ENCODE measurements at places on chromosomes 5 and 9. TPM values are rescaled to one million over a fixed set of nuclear protein-coding genes. Genes with fewer than 3 reads are reported as not detected.
A peak's percentile ranks its signal among the peaks of the same experiment; 100 is the strongest.

DNA sequence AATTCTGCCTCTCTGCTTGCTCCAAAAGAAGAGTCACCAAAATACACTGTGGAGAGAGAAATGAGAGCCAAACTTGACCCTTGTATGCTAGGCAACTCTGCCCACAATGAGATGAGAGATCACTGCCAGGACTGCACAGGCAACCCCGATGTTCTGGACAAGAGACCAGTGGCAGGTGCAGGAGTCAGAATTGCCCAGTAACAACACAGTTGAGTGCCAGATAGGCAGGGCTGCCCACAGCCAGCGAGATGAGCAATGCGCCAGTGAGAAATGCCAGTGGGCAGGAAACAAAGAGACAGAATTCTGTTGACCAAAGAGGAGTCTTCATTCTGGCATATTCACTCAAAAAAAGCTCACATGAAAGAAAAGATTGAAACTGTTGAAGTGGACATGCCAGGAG lies 570.7 kb downstream of the CAAP1 start:
- no peak for DNase-seq

DNA sequence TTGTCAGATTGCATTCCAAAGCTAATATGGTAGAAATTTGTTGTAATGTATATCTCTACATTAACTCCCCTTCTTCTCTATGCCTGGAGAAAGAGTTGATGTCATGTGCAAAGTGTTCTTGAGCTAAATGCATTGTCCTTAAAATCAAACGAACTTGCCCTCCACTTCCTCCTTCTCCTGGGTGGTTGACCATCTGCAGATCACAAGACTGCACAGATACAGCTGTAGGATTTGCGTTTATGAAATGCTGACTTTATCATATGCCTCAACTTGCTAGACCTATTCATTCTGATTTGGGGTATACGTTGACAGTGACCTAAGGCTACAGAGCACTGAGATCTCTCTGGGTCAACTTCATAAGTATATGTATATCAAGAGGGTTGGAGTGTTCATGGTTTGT lies 8.3 kb downstream of the TRIM32 start:
- DNase-seq = no peak

DNA sequence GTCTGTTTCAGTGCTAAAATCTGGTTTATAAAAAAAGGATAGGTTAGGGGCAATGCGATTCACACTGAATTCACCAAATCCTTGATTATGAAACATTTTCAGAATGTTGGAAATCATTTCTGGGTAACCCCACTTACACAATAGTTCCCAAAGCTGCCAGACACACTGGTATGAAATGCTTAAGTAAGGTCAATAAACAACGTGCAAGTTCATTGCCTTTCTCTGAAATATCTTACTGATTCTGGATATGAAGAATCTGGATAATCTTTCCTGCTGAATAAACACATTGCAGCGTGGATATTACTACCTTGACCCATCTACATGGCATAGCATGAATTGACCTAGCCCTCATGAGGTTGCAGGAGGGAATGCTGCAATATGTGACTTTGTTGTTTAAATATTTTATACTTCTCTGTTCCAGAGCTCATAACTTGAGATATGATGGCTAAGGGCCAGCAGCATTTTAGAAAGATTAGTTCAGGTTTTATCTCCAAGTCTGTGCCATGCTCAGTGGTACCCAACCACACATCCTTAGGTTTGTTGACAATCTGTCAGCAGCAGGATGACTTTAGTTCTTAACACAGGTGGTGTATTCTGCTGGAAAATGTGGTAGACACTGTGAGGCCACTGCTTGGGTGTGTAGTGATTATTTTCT lies 121.0 kb downstream of the NREP start:
- DNase-seq = no peak

DNA sequence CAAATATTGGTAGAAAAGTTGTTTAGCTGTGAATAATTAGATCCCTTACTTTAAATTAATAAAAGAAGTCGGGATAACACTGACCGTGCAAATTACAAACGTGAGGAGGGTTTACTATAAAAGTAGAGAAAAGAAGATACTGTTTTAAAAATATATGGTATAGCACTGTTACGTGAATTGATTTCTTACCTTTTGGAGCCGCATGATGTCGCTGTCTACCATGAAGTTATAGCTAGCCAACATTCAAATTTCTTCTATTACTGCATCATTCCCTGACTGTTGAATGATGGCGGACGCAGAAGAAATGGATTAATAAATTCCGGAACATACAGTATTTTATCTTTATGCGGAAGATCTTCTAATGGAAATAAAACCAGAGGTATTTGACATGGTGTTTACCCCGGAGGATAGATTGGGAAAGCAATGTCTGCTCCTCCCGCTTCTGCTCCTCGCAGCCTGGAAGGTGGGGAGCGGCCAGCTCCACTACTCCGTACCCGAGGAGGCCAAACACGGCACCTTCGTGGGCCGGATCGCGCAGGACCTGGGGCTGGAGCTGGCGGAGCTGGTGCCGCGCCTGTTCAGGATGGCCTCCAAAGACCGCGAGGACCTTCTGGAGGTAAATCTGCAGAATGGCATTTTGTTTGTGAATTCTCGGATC lies at the start of gene PCDHA6:
Gene PCDHA6, plus strand, starts transcription at position 257 of the 658 bp plus-strand sequence. Its CDS starts 132 bp downstream, at position 389.
- DNase-seq = no peak

DNA sequence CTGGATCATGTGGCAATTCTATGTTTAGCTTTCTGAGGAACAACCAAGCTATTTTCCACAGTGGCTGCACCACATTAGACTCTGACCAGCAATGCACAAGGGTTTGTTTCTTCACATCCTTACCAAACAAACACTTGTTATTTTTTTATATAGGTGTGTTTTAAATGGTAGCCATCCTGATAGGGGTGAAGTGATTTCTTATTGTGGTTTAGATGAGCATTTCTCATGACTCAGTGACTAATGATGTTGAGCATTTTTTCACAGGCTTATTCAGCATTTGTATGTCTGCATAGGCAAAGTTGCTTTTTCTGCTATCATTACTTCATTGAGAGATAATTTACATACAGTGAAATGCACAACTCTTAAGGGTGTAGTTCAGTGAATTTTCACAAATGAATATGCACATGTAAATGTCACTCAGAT lies 36.0 kb downstream of the ANKRD33B start:
- no peak for DNase-seq

DNA sequence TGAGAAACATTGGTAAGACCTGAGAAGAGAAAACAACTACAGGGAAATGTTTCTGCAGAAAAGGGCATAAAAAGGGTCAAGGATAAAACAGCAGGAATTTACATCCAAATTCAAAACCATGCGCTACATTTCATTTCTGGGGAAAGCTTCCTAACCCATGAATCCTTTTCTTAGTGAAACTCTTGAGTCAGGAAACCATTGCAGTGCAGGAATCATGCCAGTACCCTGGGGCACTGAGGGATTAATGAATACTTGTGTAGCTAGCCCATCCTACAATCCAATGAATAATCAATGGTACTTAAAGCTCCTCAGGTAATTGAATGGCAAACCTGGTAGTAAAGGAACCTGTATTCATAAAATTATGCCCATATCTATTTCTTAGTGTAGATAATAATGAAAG lies 580.5 kb downstream of the TLE1 start:
- DNase-seq = no peak

- DNase-seq = no peak
These were observed 80.5 kb downstream of the PAPPA start for GRCh38 chr9:116234081-116234480.

GRCh38 chr5:177473443-177474001 lies at the start of gene DBN1:
DBN1 (minus strand) TSS chr5:177473634; CDS start chr5:177473521, 113 bp downstream.
- no peak for DNase-seq

DNA sequence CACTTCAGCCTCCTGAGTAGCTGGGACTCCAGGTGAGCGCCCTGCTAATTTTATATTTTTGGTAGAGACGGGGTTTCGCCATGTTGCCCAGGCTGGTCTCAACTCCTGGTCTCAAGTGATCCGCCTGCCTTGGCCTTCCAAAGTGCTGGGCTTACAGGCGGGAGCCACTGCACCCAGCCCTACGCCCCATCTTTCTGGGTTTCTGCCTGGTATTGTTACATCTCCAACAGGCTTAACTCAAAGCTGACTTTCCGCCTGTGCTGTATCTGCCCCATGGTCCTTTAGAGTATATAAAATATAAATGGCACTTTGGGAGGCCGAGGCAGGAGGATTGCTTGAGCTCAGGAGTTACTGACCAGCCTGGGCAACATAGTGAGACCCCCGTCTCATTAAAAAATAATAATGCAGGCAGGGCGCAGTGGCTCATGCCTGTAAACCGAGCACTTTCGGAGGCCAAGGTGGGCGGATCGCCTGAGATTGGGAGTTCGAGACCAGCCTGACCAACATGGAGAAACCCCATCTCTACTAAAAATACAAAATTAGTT lies 36.5 kb upstream of the GLDC start:
- DNase-seq = peak; percentile 8

DNA sequence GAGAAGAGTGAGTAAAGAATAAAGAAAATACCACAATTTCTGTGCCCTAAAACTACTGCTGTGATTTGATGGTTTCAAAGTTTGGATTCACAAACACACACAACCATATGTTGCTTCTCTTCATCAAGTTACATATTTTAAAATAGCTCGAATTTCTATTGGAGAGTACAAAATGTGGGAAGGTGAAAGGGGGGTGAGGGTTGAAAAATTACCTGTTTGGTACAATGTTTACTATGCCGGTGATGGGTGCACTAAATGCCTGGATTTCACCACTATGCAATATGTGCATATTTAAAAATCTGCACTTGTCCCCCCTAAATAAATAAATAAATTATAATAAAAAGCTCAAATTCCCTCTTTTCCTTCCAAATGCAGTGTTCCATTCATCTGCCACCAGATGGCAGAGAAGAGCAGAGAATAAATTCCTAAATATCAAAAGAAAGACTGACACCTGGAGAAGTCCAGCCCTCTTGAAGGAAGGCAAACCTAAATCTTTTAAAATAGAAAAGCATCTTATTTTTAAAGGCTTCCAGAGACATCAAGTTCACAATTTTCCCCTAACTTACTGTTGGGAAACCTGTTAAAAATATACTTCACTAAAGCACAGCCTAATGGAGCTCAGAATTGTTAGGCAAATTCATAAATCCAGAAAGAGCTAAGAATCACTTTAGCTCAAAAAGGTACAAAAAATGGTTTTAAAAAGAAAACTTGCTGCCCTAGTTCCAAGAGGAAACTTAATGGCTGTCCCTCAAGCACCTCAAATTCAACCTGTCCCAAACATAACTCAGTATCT lies 24.8 kb upstream of the HNRNPA0 start:
- no peak for DNase-seq

DNA sequence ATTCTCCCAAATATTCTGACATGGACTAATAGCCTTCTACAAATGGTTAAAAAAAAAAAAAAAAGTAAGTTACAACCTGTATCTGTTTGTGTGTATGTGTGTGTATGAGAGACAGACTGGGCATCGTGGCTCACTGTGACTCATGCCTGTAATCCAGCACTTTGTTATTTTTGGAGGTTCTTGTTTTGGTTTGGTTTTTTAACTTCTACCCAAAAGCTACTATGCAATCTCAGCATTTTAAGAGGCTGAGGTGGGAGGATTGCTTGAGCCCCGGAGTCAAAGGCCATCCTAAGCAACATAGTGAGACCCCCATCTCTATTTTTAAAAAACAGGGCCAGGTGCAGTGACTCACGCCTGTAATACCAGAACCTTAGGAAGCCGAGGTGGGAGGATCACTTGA lies 17.6 kb upstream of the HAVCR1 start:
- DNase-seq = no peak

DNA sequence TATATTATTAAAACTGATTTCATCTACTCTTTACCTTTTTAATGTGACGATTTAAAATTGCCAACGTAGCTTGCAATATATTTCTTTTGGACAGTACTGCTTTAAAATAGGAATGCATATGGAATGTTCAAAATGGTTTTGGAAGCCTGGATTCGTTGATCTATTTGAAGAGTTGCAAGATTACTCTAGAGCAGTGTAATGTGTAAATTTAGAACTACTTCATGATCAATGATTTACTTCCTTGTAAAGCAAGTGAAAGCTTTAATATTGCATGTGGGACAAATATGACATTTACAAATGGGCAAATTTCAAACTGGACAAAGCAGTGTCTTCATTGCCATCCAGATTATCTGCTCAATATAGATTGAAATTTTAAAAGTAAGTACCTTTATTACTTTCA lies 38.3 kb downstream of the PARP8 start:
- no peak for DNase-seq

DNA sequence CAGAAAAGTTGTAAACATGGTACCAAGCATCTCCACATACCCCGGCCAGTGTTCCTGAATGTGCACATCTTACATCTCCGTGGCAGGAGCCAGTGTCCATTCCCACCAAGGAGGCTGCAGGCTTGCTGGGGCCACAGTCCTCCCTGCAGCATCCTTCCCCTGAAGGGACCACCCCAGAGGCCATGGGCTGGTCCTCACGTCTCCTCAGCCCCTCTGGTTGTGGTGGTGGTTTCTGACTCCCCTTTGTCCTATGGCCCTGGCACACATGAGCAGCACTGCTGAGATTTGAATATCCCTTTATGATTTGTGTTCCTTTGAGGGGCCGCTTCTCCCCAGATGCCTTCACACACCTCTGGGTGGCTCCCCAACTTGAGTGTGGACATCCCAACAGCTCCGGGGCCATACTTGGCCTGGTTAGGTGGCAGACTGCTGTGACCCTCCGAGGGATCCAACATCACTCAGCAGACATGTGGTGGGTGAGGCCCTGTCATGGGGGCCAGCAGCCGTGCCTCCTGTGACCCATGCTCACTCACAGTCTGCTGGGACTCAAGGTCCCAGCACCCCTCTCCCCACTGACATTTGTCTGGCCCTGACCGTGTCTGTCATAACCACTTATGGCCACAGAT lies 14.3 kb downstream of the PHF2 start:
- DNase-seq = peak; percentile 19

DNA sequence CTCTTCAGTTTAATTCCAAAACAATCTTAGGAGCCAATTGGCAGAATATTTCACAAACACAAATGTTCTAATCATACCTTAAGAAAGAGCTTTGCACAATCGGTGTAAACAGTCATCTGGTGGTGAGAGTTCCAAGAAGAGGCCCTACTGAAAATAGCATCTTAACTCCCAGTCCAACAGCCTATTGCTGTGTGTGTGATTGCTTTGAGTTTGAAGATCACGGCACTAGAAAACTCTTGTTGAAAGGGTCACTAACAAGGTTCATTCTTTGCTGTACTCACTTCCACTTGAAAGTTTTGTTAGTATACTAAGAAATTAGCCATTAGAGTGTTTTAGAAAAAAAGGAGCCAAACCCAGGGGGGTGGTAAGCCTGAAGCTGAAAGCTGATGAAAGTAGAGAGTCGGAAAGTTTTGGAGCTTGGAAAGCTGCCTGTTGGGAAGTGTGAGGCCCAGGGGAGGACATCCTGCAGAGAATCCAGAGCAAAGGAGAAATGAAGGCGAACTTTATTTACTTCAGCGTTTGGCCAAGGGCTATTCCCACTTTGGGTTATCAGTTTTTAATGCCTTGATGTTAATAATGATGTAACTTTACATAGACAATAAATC lies 180.3 kb upstream of the GHR start:
- DNase-seq = peak; percentile 8

- no peak for DNase-seq
These were observed 396.5 kb downstream of the MLLT3 start for GRCh38 chr9:20225826-20226225.

GRCh38 chr5:39274398-39275085 lies 55.2 kb upstream of the FYB1 start:
- DNase-seq = no peak

The CNTNAP3 gene
- total RNA-seq = 5.1 TPM

The NR2F1 gene
- total RNA-seq = 69.1 TPM

The SCGB3A2 gene
- total RNA-seq = 108 TPM

The LCN1 gene
- not detected for total RNA-seq

The CAMK2A gene
- total RNA-seq = 1.2 TPM

The OGN gene
- 11.8 TPM for total RNA-seq

The FST gene
- total RNA-seq = 3.7 TPM

The FCN2 gene
- total RNA-seq = not detected

The CDKN2B gene
- total RNA-seq = 17.0 TPM

The MEIKIN gene
- total RNA-seq = 0.85 TPM

The CSF2 gene
- total RNA-seq = 4.6 TPM

The FBN2 gene
- 6.2 TPM for total RNA-seq
